ENCODE measurements at places on chromosomes 7 and 10.

DNA sequence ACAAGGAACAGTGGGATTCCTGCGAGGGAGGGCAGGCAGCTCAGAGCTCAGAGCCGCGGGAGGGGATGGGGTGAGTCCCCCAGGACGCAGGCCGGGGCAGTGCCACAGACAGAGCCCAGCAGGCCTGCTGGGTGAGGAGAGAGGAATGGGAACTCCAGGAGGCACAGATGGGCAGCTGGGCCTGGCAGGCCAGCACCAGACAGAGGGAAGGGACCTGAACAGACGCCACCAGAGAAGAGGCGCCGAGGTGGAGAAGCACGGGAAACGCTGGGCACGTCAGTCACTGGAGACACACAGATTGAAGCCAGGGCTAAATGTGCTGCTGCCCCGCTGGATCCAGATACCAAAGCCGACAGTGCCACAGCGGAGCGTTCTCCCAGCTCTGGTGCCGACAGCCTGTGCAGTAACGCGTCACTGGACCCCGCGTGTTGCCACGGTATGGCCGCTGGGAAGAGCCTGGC lies 225.8 kb downstream of the MAD1L1 start:
- DNase-seq = no peak

DNA sequence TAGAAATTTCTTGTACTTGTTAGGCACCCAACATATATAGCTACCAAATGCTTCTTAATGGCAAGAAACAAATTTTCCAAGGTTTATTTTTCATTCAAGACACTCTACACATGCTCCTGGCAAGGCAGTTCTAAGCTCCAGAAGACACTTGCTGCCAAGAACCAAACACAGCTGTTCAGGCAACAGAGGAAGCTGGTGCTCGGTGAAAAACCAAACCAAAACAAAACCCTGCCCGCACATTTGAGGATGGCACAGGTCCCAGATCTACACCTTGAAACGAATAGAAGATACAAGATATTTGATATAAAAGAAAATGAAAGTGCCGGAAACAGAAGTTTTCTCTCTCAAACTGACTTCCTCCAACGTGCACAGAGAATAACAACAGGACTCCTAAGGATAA lies 4.9 kb upstream of the DNTT start:
- no peak for DNase-seq

DNA sequence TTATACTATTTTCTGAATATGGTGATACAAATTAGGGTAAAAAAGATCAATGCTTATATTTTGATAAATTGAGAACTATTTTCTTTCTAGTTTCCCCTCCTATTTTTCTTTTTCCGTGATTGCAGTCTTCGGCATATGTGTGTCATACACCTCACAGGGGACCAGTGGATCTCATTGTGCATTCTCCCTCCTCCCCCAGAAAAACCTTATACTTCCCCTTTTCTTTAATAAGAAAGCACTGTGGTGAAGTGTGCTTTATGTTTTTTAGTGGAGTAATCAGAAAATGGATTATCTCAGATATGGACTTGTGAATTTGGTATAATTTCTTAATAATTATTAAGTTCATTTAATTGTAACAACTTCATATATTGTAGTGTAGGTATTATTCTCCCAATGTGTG lies 72.8 kb downstream of the BICC1 start:
- DNase-seq = no peak

GRCh38 chr7:25781704-25782103 lies 370.3 kb upstream of the NFE2L3 start:
- DNase-seq = no peak

DNA sequence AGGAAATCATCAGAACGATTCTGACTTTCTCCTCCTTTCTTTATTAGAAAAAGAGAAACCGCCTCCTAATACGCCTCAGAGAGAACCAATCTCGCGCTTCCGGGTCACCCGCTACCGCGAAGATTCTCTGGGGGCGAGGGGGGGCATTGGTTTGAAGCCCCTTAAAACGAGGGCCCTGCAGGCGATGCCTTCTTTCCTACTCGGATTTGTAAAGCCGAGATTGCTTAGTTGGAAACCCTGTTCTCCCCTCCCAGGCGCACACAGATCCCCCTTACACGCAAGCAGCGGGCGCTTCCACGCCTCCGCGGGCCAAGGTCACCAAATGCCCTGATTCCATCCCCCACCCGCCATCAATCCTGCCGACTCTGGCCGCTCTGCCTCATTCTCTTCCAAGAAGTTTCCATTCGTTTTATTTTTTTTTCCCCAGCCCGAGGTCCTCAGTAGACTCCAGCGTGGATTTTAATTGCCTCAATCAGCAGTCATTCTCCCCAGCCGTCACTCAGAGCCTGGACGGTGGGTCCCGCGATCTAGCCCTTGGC lies 1.1 kb upstream of the GAD2 start:
- DNase-seq = no peak

DNA sequence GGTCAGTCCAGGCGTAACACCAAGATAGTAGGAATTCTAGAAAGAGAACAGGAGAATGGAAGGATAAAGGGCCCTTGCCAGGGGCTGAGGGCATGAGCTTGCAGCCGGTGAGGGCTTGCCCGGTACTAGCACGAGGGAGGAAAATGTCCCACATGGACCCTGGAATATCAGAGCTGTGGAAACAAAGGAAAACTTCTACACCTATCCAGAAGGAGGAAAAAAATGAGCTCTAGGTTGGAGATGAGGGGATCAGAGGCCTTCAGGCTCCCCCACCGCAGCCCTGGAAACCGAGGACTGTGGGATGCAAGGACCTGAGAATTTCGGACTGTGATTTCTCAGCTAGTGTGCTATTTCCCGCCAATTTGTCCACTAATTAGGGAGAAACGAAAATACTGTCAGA lies 22.1 kb downstream of the RAMP3 start:
- DNase-seq = no peak

DNA sequence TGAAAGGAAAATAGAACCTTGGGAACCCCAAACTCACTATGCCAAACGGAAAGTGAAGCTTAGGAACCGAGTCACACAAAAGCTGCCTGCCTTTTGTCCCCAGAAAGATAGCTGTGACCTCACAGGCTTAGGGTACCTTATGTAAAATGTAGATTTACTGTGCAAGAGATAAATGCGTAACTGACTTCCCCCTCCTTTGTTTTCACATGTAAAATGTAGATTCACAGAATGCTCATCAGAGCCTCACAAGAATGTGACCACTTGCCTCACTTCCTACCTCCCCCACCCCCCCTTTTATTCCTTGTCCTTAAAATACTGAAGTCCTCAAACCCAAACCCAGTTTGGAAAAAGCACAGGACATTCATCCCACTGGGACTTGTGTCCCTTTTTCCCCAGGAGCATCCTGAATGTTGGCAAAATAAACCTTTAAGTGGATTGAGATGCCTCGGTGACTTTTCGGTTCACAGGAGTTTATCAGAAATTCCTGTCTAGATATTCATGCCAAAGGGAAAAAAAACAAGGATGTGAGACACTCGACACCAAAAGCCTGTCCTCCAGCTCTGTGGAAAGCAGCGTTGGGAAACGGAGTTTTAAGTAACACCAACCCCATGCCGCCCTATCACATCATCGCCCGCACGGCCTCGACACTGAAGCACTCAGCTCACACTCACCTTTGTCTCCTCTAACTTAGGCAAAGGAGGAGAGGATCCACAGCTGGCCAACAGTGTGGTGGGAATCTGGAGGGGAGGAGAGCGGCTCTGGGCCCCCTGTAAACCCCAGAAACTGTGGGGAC lies 45.9 kb downstream of the SVIL start:
- no peak for DNase-seq

DNA sequence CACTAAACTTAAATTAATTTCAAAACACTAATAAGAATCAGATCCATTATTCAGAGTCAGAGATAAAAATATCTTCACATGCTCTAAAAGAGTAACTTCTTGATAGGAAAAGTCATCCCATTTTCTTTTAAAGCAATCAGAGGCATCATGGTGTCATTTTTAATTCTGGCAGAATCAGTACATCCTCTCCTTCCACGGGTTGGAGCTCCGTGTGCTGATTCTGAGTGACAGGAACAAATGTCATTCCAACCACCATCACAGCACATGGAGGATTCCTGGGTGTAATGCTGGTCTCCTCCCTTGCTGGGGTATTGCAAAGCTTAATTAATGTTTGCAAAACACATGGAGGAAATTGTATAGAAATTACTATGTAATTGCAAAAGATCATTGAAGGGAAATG lies 114.5 kb upstream of the IMMP2L start:
- no peak for DNase-seq

- DNase-seq = no peak
These were observed 86.7 kb downstream of the MAD1L1 start for GRCh38 chr7:2145835-2146580.

GRCh38 chr7:38855867-38856266 lies 53.1 kb downstream of the VPS41 start:
- DNase-seq = no peak

GRCh38 chr10:119084896-119085295 lies 4.3 kb upstream of the EIF3A start:
- DNase-seq = no peak

- DNase-seq = peak; percentile 63
These were observed 168.4 kb upstream of the IMMP2L start for GRCh38 chr7:111730476-111731300.

DNA sequence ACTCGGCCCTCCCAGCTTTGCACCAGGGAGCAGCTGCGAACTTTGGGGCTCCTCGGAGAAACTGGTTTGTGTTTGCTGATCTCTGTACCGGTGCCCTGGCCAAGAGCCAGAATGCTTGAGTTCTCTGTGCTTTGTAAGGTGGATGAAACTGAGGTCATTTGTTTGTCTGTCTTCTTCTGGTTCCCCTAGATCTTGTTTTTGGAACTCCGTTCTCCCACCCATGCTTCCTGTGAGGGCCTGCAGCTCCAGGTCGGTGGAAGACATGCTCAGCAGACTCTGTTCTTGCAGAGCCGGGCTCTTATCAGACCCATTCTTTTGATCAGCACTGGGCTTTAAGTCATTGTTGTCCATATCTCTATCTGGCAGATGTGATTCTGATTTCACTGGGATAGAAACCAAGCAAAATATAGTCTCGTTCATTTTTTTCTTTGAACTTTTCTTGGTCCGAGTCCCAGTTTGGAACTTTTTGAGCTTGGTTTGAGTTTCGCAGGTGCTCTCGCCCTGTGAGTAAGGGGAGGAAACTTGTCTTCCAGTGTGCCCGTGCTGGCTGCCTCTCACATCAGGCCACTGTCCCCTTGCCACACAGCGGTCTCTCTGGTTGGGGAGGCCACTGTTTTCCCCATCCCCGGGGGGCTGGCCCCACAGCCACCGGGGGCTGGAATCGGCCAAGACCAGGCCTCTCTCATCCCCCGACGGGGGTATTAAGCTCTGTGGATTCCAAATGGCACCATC lies 31.2 kb downstream of the JCAD start:
- DNase-seq = no peak
